Activated T-helper 1 cell treated with anti-CD3 and anti-CD28 coated beads, Interleukin-2, amount 50 U/mL, for 16 hours (primary cell): ENCODE measurements at places on chromosomes 4 and X.

- no peak for DNase-seq
Measured at GRCh38 chr4:186743261-186743660, 19.6 kb upstream of the FAT1 start.

DNA sequence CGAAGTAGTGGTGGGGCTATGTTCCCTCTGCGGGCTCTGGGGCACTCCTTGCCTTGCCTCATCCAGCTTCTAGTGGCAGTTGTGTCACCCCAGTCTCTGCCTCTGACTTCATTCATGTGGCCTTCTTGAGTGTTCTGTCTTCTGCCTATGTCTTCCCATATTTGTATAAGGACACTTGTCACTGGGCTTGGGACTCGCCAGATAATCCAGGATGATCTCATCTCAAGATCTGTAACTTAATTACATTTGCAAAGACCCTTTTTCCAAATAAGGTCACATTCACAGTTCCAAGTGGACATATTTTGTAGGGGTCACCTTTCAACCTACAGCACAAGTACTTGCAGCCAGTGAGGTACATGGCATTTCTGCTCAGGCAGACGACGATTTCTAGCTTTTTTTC, 30.3 kb upstream of the CLDN24 start:
- DNase-seq: no peak

- no peak for DNase-seq
Measured at GRCh38 chrX:18461431-18461830, 36.0 kb downstream of the CDKL5 start.

DNA sequence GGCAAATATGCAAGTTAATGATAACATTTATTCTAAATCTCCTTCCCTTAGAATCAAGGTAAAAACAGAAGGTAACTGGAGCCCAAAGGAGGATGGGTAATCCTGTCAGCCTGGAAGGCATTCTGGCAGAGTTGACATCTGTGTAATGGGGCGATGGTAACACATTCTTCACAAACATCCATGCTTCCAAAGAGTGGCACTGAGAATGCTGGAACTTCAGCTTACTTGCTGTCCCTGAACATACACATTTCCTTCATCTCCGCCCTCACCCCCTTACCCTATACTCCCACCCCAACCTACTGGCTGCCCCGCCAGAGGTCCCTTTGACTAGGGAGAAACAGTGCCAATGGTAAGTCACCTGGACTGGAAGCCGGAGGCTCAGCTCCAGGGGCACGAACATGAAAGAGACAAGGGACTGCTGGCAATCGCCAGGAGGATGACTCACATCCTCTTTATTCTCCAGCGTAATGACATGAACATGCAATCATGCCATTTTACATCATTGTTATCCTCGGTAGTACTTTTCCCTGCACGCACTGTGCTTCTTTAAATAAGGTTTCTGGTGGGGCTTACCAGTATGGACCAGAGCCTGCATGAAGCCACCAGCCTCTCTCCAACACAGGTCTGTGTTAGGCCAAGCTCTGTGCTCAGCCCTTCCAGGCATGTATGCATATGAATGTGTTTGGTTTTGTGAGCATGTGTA, 694.2 kb upstream of the TENM3 start:
- DNase-seq: no peak

DNA sequence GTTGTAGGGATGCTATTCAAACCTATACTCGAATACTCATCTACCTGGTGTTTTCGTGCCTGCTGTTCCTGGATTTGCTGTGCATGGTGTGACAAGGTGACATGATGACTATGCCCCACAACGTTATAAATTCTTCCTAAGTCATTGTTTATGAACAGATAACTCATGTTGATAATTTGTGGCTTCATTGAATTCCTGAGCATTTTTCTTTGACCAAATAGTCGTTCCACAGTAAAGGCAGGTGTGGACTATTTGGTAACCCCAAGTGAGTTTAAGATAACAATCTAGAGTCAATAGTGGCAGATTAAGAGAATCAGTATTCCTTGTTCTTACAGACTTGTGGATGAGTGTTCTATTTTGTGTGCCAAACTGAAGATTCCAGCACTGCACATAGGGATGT, 59.9 kb downstream of the SNX25 start:
- DNase-seq: no peak

DNA sequence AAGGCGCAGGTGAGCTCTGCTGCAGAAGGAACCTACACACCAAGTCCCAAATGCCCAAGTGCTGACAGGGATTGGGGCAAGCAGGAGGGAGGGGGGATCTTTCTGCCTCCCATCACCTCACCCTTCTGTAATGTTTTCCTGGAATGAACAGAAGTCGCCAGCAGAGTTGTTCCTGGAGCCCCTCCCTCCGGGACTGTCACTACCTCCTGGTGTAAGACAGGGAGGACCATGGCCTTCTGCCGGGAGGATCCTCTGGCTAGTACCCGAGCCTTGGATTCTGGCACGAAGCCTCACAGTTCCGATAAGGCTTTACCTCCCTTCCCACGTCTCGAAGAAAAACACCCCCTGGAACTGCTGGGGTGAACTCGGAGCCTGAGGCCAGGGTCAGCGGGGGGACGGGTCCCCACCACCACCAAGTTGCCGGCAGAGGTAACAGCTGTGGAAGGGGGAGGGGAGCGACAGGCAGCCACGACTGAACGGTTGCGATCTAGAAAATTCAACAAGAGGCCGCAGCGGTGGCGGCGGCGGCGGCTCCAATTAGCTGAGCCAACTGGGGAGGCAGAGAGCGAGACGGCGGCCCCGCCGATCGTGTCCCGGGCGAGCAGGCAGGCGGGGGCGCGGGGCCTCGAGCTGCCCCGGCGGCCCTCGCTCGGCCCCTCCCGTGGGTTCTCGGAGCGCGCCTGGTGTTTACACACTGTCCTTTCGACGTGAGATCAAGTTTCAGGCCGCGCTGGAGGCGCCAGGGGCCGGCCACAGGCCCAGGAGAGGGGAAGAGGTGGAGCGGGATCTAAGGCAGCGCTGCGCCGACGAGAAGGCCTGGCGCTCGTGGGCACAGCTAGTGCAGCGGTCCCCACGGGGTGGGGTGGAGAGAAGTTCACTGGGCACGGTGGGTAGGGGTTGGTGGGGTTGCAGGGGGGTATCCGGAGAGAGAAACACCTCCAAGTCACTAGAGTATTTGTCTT, 53.7 kb upstream of the BCOR start:
- DNase-seq: no peak

GRCh38 chrX:74291964-74292807, 11.8 kb upstream of the ZCCHC13 start:
- peak; percentile 55 for DNase-seq

DNA sequence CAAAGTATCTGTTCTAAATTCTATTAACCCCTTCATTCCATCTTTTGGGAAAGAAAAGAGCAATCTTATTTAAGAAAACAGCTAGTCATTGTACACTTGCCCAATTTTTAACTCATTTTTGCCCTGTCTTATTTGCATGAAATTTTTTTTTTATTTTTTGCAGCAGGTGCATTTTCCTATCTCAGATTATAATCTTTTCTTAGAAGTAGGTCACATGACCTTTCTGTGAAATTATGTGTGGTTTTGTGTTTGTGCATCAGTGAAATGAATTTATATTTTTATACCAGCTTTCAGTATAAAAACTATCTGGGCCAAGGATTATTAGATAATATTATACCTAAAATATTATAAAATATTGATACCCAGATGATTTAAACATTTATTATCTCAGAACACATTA, 145.6 kb downstream of the INPP4B start:
- DNase-seq: no peak

DNA sequence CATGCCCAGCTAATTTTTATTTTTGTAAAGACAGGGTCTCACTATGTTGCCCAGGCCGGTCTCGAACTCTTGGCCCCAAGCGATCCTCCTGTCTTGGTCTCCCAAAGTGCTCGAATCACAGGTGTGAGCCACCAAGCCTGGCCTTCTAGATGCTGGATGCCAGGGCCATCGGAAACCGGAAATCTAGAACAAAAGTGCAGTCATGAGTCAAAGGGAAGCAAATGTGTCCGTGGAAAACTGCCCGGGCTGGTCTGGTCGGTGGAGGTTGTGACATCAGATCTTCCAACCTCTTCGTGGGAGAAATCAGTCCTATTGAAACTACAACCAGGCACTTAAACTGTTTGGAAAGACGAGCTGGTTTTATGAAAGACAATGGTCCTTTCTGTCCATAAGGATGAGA, 92.3 kb upstream of the SHOX start:
- no peak for DNase-seq

DNA sequence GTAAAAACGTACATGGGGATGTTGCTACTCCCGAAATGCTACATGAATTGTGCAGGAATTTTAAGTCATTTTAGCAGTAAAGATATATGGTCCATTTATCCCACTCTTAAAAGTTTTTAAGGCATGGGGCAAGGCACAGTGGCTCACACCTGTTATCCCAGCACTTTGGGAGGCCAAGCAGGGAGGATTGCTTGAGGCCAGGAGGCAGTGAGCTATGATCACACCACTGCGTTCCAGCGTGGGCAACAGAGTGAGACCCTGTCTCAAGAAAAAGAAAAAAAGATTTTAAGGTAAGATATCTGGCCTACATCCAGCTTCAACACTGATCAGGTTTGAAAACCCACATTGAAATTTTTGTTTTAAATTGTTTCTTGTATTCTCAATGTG, 1.2 kb upstream of the SEC24D start:
- no peak for DNase-seq

DNA sequence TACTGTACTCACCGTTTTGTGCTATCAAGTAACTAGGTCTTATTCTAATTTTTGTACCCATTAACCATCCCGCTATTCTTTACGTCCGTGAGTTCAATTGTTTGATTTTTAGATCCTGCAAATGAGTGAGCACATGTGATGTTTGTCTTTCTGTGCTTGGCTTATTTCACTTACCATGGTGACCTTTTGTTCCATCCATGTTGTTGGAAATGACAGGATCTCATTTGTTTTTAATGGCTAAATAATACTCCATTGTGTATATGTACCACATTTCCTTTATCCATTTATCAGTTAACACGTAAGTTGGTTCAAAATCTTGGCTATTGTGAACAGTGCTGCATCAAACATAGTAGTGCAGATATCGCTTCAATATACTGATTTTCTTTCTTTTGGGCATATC, 48.3 kb downstream of the USP9X start:
- no peak for DNase-seq

GRCh38 chrX:38452603-38453002, 100.2 kb downstream of the OTC start:
- DNase-seq: no peak

DNA sequence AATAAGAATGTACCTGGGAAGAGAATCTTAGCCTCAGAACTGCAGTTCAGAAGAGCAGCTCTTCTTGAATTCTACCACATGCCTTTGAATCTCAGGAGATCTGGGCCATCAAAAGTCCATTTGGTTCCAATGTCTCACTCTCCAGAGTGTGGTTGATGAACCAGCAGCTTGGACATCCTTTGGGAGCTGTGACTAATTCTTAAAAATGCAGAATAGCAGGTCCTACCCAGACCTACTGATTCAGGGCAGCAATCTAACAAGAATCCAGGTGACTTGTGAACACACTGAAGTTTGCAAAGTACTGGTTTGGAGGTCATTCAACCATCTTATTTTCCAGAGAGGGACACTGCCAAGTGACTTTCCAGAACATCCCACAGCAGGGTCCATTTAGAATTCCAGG, 244.7 kb downstream of the PACRGL start:
- DNase-seq: no peak

DNA sequence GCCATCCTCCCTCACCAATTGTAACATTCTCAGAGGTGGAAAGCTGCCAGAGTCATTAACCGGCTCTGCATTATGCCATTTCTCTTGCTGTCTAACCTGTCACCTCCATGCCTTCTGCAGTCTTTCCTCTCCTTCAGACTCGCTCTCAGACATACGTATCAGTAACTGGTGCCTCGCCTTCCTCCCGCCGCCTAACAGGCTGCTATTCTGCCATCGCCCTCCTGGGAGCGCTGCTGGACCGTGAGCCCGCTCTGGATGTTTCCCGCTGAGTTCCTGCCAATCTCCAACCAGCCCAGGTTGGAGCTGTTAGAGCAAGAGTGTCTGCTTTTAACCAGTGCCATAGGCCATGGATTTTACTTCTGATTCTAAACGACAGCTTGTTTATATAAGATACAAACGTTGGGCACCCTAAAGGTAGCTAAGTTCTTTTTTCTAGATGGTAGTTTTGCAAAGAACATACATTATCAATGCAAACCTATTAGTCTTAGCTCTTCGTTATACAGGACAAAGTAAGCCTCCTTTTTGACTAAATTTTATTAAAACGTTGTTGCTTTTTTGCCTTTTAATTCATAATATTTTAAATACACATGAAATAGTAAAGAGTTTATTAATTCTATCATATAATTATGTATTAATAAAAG, 59.5 kb upstream of the NEIL3 start:
- peak; percentile 34 for DNase-seq

GRCh38 chr4:1362521-1362920, 15.5 kb downstream of the UVSSA start:
- DNase-seq: no peak

GRCh38 chr4:188714501-188714900, 575.3 kb downstream of the TRIML1 start:
- no peak for DNase-seq

GRCh38 chrX:1153940-1154339, 58.5 kb downstream of the CRLF2 start:
- no peak for DNase-seq

GRCh38 chr4:179307297-179308136, 1865.3 kb upstream of the AGA start:
- no peak for DNase-seq

DNA sequence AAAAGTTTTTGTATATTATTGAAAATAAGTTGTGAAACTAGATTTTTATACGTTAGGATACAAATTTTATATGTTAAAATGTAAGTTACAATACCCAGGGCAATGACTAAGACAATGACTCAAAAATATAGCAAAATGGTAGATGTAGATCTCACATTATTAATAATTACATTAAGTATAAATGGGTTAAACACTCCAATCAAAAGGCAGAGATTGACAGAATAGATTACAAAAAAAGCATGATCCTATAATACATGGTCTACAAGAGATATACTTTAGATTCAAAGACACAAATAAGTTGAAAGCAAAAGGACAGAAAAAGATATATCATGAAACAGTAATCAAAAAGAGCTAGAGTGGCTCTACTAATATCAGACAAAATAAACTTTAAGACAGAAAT, 210.9 kb upstream of the NHS start:
- no peak for DNase-seq

- no peak for DNase-seq
Measured at GRCh38 chrX:26234177-26234576, 18.2 kb downstream of the MAGEB5 start.

DNA sequence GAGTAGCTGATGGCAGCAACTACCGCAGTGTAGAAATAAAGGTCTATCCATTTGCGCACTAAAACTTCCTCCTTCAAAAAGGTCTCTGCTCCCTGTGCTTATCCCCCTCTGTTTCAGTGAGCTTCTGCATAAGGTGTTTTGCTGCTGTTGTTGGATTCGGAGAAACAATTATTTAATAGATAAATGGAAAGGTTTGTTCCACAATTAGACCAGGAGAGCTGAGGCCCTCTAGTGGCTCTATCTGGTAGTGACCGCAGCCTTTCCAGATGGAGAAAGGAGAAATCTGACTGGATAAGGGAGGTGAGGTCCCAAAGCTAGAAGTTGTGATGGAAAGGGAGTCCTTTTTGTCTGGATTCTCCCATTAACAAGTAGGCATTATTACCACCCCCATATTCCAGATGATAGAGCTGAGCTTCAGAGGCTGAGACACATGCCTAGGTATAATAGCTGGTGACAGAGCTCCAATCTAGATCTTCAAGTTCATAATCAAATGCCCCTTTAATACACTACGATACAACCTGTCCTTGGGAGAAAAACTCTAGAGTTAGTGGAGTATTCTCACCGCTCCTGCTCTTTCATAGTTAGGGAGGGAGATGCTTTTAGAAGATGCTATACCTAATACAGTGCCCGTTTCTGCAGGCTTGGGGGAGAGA, 5.1 kb upstream of the GABRQ start:
- no peak for DNase-seq
